AG09319 (cell line): ENCODE measurements at places on chromosomes 1 and 21.

- DNase-seq, result no peak
Observed at GRCh38 chr1:66350001-66350547, 183.9 kb upstream of the SGIP1 start.

- DNase-seq, result no peak
Observed at GRCh38 chr1:215507119-215507518, 60.0 kb upstream of the KCTD3 start.

DNA sequence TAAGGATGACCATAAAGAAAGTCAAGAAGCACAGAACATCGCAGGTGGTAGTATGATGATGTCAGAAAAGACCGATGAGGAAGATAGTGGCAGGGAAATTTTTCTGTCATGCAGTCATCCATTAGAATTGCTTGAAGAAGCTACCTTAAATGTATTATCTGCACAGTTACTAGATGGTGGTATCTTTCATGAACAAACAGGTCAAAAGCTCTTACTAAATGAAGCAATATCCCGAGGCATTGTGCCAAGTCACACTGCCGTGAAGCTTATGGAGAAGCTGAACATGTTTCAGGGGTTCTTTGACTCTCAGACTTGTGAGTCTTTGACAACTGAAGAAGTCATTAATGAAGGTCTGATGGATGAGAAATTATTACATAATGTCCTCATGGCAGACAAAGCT is 128.8 kb downstream of the MACF1 start:
- no peak for DNase-seq

- no peak for DNase-seq
Observed at GRCh38 chr1:91018006-91018405, 3.8 kb downstream of the ZNF644 start.

GRCh38 chr1:196535727-196536126 is 72.5 kb downstream of the KCNT2 start:
- no peak for DNase-seq

DNA sequence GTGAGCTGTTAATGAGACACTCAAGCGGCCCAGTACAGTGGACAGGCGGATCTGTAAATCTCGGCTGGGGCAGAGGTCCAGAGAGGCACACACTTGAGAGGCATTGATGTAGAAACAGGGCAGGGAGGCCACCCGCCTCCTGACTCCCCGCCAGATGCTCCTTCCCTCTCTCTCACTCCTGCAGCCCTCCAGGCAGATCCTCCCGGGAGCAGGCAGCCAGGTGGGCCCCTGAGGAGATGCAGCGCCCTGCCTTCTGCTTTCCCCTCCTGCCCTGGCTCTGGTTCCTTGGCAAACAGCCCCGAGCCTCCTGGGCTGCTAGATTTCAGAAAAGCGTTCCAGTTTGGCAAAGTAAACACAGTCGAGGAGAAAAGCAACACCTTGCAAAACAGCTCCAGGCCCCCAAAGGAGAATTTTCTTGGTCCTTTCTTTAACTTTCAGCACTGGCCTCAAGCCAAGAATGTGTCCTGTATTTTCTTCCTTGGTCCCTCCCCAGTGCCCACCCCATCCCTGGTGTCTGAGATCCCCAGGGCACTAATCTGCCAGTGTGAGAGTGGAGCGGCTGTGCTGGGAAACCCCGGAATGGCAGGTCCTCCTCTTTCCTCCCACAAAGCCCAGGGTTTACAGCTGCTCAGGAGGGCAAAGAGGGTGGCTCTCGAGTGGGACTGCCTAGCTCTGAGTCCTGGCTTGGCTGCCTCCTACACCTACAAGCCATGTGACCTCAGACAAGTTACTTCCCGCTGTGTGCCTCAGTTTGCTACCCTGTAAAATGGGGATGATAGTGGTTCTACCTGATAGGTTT is 29.4 kb upstream of the IFNLR1 start:
- DNase-seq, result no peak

- no peak for DNase-seq
Observed at GRCh38 chr1:99228153-99228552, 36.1 kb upstream of the PLPPR4 start.

DNA sequence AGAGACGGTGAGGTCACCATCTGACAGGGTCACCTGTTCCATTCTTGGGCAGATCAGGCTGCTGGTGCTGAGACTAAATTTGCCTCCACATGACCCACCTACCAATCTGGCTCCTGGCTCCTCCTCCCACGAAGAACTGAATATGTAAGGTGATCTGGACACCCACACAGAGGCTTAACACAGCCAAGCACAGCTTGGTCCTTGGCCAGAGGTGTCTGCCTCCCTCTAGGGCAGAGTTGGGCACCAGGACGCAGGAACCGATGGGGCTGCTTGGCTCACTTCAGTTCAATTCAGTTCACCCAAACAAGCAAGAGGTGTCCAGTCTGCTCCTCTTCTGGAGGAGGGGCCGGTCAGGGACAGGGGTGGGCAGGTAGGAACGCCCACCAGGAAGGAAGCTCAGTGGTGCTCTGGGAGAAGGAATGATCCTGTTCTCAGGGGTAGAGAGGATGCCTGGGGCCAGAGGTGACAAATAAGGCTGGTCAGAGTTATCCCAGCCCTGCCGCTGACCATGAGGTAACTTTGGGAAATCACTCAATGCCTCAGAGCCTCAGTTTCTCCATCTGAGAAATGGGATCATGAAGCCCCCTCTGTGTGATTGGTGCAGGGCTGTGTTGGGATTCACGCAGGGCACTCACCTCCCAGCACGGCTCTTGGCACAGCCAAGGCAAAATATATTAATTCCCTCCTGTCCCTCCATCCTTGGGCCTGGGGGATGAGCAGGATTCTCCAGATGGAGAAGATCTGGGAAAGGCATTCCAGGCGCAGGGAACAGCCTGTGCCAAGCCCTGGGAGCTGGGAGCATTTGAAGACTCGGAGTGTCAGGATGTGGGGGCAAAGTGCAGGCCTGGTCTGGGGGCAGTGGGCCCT is 284.5 kb downstream of the PTPRU start:
- no peak for DNase-seq

- no peak for DNase-seq
Observed at GRCh38 chr1:18794561-18794960, 64.9 kb downstream of the TAS1R2 start.

- DNase-seq, result no peak
Observed at GRCh38 chr1:10051656-10052055, 18.9 kb downstream of the UBE4B start.

- no peak for DNase-seq
Observed at GRCh38 chr1:230818367-230818766, 50.0 kb downstream of the C1orf198 start.

DNA sequence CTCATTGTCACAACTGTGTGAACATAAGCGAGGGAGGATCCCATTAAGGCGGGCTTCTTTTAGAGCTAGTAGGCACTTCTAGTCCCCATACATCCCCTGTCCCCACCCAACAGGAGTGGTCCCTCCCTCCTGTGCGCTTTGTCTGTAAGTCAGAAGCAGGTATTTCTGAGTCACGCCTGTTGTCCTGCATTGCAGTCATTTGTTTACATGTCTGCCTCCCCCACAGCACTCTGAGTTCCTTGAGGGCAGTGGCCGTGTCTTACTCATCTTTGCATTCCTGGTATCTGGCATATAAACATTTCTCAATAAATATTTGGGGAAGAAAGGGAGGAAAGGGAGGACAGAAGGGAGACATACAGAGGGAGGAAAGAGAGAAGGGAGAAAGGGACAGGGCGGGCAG is 40.3 kb downstream of the PLEKHA6 start:
- peak; percentile 69 for DNase-seq

DNA sequence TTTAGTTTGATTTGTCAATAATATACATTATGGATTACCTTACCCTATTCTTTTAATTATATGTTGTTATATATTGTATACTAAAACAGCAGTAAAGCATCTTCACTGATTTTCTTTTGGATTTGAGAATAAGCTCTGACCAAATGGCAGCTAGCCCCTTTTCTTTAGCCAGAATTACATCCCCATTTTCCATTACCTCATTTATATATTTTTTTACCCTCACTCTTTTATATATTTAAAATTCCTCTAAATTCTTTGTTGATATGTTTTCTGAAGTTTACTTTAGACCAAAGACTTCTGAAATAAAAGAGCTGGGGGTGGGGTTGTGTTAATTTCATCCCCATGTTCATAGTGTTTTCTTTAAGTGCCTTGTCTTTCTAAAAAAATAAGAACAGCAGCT is 24.6 kb downstream of the ANGPTL1 start:
- no peak for DNase-seq

- no peak for DNase-seq
Observed at GRCh38 chr1:160164121-160164520, 12.7 kb downstream of the ATP1A4 start.

GRCh38 chr1:114114185-114115094 is 39.2 kb downstream of the SYT6 start:
- no peak for DNase-seq

DNA sequence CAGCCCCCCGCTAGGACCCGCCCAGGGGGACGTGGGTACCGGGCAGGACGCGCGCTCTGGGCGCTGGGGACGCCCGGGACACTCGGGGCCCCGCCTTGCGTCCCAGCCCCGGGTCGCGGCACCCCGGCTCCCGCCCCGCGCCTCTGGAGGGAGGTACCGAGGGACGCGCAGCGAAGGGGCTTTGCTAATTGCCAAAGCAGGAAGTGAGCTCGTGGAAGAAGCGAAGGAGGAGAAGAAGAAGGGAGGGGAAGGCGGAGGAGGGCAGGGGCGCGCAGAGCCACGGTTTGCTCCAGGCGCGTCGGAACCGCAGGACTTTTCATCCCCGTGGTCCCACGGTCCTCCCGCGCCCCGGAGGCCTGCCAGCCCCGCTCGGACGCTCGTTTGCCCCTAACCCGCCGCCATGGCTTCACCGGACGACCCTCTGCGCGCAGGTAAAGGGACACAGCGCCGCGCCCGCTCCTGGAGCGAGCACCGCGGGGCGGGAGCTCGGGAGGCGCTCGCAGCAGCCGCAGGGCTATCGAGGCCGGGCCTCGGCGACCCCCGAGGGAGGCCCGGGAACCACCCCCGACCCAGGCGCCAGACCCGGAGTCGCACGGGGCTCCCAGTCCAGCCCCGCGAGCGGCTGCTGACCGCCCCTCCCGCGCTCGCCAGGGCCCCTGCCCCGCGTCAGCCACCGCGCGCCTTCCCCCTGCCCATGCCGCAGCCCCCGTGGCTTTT is 1.3 kb downstream of the EDARADD start:
- DNase-seq, result no peak

- no peak for DNase-seq
Observed at GRCh38 chr1:33122483-33123178, 41.7 kb downstream of the AZIN2 start.

DNA sequence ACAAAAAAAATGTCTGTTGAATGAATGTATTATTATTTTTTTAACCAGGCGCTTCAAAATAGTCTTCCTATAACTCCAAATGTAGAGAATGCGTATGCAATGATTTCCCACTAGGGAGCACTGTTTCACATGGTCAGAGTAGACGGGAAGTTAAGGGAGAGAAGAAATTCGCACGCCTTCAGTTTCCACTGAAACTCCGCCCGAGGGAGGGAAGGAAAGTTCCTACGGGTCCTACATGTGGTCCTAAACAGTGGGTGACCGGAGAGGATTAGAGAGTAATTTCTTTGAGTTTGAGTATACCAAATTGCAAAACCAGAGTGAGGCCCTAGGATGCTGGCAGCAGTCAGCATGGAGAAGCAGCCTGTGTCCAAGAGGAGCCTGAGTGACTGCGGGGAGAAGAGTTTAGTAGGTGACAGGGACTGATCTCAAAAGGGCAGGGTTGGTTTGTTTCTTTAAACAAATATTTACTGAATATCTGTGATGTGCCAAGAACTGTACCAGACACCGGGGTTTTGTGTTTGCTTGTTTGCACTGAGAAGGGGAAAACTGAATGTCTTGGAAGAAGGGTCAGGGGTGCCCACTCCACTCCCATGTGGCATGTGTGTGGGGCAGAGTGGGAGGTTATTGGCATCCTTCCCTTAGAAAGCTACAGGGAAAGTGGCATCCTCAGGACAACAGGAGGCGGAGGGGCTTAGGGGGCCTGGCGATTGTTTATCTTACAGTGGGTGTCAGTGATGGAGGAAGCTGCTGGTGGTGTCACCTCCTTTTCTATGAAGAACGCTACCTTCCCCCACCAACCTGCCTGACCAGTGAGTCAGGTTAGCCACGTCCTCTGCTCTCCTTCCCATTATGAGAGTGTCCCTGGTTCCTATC is 22.8 kb downstream of the RNU5D-1 start:
- peak; percentile 22 for DNase-seq
